ENCODE measurements at places on chromosomes 1 and 21. TPM values are rescaled to one million over a fixed set of nuclear protein-coding genes. Genes with fewer than 3 reads are reported as not detected.

Gene PTTG1IP
- total RNA-seq = 276 TPM

Gene SPATA1
- 0.85 TPM for total RNA-seq

Gene CLDN14
- total RNA-seq = not detected

Gene BARHL2
- not detected for total RNA-seq

Gene HYI
- total RNA-seq = 55.9 TPM
